Ascending aorta (tissue), 2 donors: ENCODE measurements at places on chromosomes 6 and 20. TPM values are rescaled to one million over a fixed set of nuclear protein-coding genes. Genes with fewer than 3 reads are reported as not detected.

DNA sequence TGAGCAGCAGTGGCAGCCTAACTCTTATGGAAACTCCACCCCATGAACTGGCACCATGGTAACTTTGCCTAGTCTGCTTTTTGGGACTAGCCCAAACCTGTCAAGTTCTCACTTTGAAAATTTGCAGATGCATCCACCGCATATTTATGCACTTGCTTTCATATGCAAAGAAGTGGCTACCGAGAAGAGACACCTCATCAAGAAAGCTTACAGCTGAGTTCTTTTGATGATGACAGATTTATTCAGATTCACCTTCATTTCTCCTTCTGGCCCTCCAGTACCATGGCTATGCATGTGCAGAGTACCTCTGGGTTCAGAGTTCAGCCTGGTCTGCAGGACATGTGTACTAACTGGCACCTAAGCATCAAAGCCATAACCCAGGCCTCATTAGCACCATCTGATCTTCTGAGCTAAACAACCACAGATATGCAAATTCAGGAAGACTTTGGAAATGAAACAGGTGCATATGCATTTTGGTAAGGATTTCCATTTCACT is 154.3 kb upstream of the TENT5A start:
- H3K36me3 ChIP-seq, result no peaks in the 10 kb centered on the region
- H3K4me3 ChIP-seq, result no peak overlapping the region
- H3K27ac ChIP-seq, result no peak overlapping the region
- no peaks in the 10 kb centered on the region for H3K4me1 ChIP-seq

- no peaks in the 10 kb centered on the region for H3K4me1 ChIP-seq
- no peak overlapping the region for H3K27ac ChIP-seq
- no peak for DNase-seq
- no peaks in the 10 kb centered on the region for H3K36me3 ChIP-seq
- no peak overlapping the region for H3K4me3 ChIP-seq
Measured at GRCh38 chr20:24643731-24644626, 174.6 kb downstream of the SYNDIG1 start.

DNA sequence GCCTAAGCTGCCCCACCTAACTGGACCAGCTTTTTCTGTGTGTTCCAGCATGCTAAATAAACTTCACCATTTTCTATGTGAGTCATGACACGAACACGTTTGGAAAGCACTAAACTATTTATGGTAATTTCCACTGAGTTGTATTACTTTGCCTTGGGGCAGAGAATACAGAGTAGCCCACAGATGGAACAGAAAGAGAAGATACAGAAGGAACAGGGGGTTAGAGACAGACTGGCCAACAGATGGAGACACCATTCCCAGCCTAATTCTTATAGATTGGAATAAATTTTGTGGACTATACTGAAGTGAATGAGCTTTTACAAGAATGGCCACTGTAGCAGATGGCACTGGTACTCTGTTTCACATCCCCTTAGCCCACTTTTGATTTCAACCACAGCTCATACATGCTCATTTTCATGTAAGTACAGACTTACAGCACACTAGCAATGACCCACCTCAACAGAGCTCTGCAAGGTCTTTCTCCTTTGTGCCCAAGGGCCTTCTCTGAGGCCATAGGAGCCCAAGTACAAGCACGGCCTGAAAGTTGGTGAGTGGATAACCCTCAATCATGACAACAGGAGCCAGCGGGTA is 13.1 kb upstream of the NT5DC1 start:
- no peak for DNase-seq
- H3K4me3 ChIP-seq, result no peak overlapping the region
- H3K4me1 ChIP-seq, result no peaks in the 10 kb centered on the region

GRCh38 chr6:23879816-23880215 is 246.2 kb upstream of the NRSN1 start:
- no peaks in the 10 kb centered on the region for H3K27me3 ChIP-seq
- DNase-seq, result no peak
- no peaks in the 10 kb centered on the region for H3K36me3 ChIP-seq

GRCh38 chr6:21201637-21202350 is 391.8 kb upstream of the SOX4 start:
- H3K4me1 ChIP-seq, result no peaks in the 10 kb centered on the region
- H3K27ac ChIP-seq, result no peak overlapping the region
- H3K4me3 ChIP-seq, result no peak overlapping the region
- H3K36me3 ChIP-seq, result no peaks in the 10 kb centered on the region
- no peak for DNase-seq
- no peaks in the 10 kb centered on the region for H3K27me3 ChIP-seq

GRCh38 chr6:160358225-160359119 is 10.3 kb downstream of the SLC22A3 start:
- H3K36me3 ChIP-seq, result no peaks in the 10 kb centered on the region
- H3K27ac ChIP-seq, result peak overlapping the region; percentile 96
- no peak for DNase-seq
- peaks cover 7% of the 10 kb centered on the region for H3K4me1 ChIP-seq
- no peaks in the 10 kb centered on the region for H3K27me3 ChIP-seq

- no peak overlapping the region for H3K4me3 ChIP-seq
- peaks cover 10% of the 10 kb centered on the region for H3K4me1 ChIP-seq
- H3K27me3 ChIP-seq, result no peaks in the 10 kb centered on the region
- H3K36me3 ChIP-seq, result peaks cover 48% of the 10 kb centered on the region
Measured at GRCh38 chr20:35134472-35134871, 12.7 kb downstream of the EDEM2 start.

DNA sequence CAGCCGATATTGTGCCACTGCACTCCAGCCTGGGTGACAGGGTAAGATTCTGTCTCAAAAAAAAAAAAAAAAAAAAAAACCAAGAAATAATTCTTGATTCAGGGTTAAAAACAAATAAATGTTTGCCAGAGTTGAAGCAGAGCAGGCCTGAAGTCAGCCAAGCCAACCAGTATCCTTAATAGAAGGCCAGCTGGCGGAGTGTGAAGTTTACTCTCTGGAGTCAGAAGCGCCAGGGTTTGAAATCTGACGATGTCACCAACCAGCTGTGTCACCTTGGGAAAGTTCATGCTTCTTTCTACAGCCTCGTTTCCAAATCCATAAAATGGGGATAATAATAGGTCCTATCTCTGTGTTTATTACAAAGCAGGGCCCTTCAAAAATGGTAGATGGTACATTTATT is 73.0 kb upstream of the ENPP5 start:
- H3K27ac ChIP-seq, result no peak overlapping the region
- no peak for DNase-seq
- H3K27me3 ChIP-seq, result no peaks in the 10 kb centered on the region

Gene ABHD16B
- not detected for total RNA-seq

Gene SEL1L2
- total RNA-seq, result not detected

Gene PRDM1
- 0.21 TPM for total RNA-seq

Gene FOXS1
- 21.8 TPM for total RNA-seq
